ENCODE measurements at places on chromosomes 13 and 19.

- DNase-seq: peak; percentile 81
These were observed 24.6 kb upstream of the BCL3 start for GRCh38 chr19:44723952-44724319.

DNA sequence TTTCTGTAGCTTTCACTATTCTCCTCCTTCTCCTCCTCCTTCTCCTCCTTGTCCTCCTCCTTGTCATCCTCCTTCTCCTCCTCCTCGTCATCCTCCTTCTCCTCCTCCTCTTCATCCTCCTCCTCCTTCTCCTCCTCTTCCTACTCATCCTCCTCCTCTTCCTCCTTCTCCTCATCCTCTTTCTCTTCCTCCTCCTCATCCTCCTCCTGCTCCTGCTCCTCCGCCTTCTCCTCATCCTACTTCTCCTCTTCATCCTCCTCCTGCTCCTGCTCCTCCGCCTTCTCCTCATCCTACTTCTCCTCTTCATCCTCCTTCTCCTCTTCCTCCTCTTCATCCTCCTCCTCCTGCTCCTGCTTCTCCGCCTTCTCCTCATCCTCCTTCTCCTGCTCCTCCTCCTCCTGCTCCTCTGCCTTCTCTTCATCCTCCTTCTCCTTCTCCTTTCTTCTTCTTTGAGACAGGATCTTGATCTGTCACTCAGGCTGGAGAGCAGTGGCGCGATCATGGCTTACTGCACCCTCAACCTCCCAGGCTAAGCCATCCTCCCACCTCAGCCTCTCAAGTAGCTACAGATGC, 36.3 kb downstream of the TRPM4 start:
- DNase-seq: no peak

DNA sequence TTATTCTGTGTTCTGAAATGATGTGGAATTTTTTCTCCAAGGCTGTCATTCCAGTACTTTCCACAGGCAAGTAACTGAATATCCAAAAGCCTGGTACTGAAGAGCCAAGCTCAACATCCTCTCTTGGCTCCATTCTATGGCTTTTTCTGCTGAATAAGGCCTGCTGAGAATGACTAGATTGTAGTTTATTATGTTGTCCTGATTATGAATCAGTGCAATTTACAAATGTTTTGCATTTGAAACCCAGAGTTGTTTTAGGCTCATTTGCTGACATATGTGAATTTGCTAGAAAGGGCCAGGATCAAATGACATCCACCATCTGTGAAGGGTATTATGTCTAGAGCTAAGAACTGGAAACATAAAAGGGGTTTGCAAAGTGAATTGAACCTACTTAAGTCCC, 596.6 kb downstream of the KCTD12 start:
- no peak for DNase-seq

- DNase-seq: no peak
These were observed 1.1 kb downstream of the FOXO1 start for GRCh38 chr13:40665126-40666044.

DNA sequence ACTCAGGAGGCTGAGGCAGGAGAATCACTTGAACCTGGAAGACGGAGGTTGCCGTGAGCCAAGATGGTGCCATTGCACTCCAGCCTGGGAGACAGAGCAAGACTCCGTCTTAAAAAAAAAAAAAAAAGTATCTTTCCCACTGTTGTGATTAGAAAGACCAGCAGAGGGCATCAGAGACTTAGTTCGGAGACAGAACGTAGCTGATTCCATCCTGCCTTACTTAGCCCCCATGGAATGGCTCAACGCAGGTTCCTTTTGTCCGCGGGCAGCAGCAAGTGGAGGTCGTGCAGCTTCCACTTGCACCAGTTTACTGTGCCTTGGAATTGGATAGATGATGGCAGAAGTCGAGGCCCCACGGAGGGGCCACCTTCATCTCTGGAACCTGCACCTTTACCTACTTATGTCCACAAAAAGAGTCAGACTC, 8.1 kb downstream of the TIMM29 start:
- peak; percentile 78 for DNase-seq

DNA sequence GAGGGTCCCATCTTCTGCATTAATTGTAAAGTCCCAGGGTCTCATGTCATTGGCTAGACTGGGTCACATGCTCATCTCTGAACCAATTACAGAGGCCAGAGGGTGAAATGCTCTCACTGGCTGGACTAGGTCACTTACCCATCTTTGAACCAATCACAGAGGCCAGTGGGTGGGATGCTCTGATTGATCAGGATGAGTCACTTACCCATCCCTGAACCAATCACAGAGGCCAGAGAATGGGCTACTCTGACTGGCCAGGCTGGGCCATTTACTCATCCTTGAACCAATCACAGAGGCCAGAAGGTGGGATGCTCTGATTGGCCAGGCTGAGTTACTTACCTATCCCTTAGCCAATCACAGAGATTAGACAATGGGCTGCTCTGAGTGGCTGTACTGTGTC, 5.3 kb downstream of the MISP start:
- peak; percentile 50 for DNase-seq

GRCh38 chr19:4967738-4968461, 1.0 kb upstream of the KDM4B start:
- DNase-seq: peak; percentile 45

DNA sequence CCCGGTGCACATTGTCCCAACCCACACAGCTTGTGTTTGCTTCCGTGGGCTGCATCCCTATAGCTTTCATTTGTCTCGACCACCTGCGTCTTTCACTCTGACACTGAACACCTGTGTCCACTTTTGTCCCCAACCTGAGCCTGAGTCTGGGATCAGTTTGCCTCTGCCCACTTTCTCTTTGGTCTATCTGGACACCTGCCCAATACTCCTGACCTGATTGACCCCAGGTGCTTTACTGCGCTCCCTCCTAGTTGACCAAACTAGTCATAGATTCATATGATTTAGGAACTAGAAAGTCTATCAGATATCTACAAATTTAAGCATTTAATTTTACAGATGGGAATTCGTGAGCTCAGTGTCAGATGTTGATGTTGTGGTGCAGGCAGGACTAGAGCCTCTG, 209.9 kb downstream of the DCT start:
- no peak for DNase-seq

- DNase-seq: no peak
These were observed 18.5 kb downstream of the AP3D1 start for GRCh38 chr19:2132731-2133490.

Measured in fibroblast of skin of scalp (primary cell).